Urinary bladder (tissue), 4 donors: ENCODE measurements at places on chromosomes 5 and 9. TPM values are rescaled to one million over a fixed set of nuclear protein-coding genes. Genes with fewer than 3 reads are reported as not detected.

GRCh38 chr9:95103871-95104580, 213.5 kb downstream of the FANCC start:
- DNase-seq, result no peak

DNA sequence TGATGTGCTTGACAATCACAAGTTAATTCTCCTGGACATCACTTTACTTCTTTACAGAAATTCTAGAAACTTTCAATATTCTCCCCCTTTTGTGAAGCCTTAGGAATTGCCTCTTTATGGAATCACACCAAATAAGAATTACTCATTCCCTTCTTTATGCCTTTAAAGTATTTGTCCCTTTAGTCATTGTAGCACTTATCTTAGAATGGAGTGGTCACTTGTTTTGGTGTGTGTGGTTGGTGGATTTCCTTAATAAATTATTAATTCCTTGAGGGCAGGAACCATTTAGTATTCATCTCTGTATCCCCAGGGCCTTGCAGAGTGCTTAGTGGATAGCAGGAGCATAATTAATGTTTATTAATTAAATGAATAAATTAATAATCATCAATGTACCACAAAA, 307.0 kb downstream of the ARRDC3 start:
- no peak for DNase-seq

DNA sequence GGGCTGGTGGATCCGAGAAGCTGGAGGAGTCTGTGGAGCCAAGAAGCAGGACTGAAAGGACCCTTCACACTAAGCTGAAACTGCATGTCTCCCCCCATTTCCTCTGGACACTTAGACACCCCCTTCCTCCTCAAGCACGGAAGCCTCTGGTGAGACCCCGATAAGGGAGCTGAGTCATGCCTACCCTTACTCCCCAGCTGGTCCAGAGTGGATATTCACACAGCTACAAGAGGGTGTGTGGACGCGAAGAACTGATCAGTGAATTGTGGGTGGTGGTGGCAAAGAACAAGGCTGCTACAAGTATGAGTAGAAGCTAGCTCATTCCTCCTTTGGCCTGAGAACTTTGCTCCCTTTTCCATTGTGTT, 4.3 kb downstream of the TLN1 start:
- DNase-seq, result no peak

The EXOSC2 gene
- 18.4 TPM for polyA plus RNA-seq

The CDH9 gene
- polyA plus RNA-seq, result not detected
